A172 (cell line): ENCODE measurements at places on chromosomes 5 and 9.
A peak's percentile ranks its signal among the peaks of the same experiment; 100 is the strongest.

GRCh38 chr9:36748322-36748899 is 175.7 kb downstream of the MELK start:
- DNase-seq: peak; percentile 11

DNA sequence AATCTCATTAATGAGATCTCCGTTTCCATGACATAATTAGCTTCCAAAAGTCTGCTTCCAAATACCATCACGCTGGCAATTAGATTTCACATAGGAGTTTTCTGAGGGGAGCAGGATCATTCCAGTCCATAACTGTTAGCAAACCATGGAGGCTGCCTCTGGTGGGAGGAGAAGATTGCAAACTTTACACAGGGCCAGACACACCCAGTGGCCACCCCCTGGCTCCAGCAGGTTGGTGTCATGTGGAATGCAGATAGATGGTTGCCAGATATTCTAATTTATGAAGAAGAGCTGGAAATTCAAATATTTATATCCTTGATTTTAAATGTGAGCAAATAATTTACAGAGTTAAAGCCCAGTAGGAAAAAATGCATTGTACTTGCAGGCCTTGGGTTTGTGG is 164.2 kb downstream of the ICE1 start:
- no peak for DNase-seq

DNA sequence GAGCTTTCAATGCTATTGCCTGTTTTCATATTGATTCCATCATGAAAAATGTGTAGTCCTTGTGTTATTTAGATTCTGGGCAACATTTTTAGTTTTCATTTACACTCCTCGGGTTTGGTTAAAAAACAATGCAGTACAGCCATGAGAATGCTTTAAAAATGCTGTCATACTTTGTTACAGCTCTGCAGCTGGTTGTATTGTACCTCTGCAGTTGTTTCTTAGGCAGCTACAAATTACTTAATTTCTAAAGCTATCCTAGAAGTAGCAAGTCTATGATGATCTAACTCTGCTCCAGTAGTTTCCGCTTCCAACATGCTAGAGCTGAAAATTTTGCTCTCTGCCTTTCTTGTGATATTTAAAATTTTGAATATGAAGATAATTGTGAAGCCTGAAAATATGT is 20.2 kb downstream of the SNX18 start:
- DNase-seq: no peak

GRCh38 chr5:111935835-111936234 is 178.8 kb upstream of the NREP start:
- DNase-seq: no peak

- peak; percentile 42 for DNase-seq
These were observed 6.6 kb upstream of the MSMP start for GRCh38 chr9:35760651-35761050.

DNA sequence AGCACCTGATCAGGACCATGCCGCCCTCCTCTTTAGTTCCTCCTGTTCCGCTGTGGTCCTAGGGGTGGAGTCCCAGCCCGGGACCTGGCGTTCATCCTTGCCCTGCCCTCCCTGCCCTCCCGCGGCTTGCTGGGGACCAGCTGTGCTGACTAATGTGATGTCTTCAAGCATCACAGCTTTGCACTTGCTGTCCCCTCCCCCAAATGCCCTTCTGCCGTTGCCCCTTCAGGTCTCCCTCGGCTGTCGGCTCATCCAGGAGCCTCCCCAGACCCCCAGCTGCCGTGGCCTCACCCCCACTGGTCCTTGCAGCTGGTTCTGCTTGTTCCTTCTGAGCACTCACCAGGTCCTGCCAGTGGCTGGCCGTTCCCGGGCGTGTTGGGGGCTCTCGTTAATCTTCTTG is 19.9 kb downstream of the RXRA start:
- peak; percentile 61 for DNase-seq

DNA sequence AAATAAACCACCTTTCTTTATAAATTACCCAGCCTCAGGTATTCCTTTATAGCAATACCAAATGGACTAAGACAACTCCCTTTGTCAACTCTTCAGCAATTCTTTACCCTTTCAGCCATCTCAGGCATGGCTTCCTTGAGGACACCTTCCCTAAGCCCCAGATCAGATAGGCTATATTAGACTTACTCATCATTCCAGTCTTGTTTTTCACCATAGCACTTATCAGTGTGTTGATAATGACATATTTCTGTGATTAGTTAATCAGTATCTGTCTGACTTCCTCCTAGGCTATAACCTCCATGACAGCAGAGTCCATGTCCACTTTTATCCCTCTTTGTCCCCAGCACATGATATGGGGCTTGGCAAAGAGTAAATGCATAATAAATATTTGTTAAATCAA is 238.1 kb downstream of the ACTL7B start:
- no peak for DNase-seq

- DNase-seq: peak; percentile 5
These were observed 427.7 kb downstream of the CDK5RAP2 start for GRCh38 chr9:120152295-120152694.

DNA sequence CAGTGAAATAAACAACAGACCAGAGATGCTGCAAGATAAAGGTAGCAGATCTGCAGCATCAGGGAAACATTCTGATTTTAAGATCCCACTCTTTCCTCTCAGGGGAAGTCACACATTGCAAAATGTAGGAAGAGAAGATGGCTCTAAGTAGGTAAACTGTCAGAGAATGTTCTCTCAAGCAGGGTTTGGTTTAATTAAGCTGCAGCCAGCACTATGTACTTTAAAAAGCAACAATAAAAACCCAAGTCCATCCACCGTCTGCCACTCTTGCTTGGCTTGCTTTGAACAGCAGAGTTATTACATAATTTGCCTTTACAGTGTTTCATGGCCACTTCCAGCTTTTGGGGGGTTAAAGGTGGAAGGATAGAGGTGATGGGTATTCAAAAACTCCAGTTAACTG is 343.2 kb upstream of the DAP start:
- no peak for DNase-seq
